ENCODE measurements at places on chromosomes 6 and 20. TPM values are rescaled to one million over a fixed set of nuclear protein-coding genes. Genes with fewer than 3 reads are reported as not detected.

AVP gene
- total RNA-seq, result not detected

XKR7 gene
- 11.3 TPM for total RNA-seq

PHF20 gene
- total RNA-seq, result 47.0 TPM

BMP5 gene
- total RNA-seq, result 2.7 TPM

COX4I2 gene
- total RNA-seq, result not detected

TSBP1 gene
- total RNA-seq, result not detected

LY6G6C gene
- 0.25 TPM for total RNA-seq

EDN1 gene
- 3.4 TPM for total RNA-seq

GRM1 gene
- total RNA-seq, result 12.8 TPM

RSPH9 gene
- 5.7 TPM for total RNA-seq

NSFL1C gene
- 24.1 TPM for total RNA-seq

NKX2-2 gene
- 0.98 TPM for total RNA-seq

SPATS1 gene
- not detected for total RNA-seq

ADGRF1 gene
- total RNA-seq, result not detected

IYD gene
- total RNA-seq, result not detected

TRAM2 gene
- total RNA-seq, result 2.5 TPM

CGAS gene
- total RNA-seq, result 1.2 TPM

ACAT2 gene
- total RNA-seq, result 61.5 TPM

KCNK17 gene
- not detected for total RNA-seq

MDC1 gene
- 7.9 TPM for total RNA-seq

TCF21 gene
- total RNA-seq, result not detected

MUCL3 gene
- total RNA-seq, result not detected

NKX2-4 gene
- not detected for total RNA-seq

OXT gene
- not detected for total RNA-seq

GINS1 gene
- 6.4 TPM for total RNA-seq

SMIM29 gene
- 12.5 TPM for total RNA-seq

PTCHD4 gene
- 19.2 TPM for total RNA-seq

Data from temporal lobe (tissue), 4 donors.